Frontal cortex (tissue), 4 donors: ENCODE measurements at places on chromosomes 3 and 15. TPM values are rescaled to one million over a fixed set of nuclear protein-coding genes. Genes with fewer than 3 reads are reported as not detected.

DNA sequence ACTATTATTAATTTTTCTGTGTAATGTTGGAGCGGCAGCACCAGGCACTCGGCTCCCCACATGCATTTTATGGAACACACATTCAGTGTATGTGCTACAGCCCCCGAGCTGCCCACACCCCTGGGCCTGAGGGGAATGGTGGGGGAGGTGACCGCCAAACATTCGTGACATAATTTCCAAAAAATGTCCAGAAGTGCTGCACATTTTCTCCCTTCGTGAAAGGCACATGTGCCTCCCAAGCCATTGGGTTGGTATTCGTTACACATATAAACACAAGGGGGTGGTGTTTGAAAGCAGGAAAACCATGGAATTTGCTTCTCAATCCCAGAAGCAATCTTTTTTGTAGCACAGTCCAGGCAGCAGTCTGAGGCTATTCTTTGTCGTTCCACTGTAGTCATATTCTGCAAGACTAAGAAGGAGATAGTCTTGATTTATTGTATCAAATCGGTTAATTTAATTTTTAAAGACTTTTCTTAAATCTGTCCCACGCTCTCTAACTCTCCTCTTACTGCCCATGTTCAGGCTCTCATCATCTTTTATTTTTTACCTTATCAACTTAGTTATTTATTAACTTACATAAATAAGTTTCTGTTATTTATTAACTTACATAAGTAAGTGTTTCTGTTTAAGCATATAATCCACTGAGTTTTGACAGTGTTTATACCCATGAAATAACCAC lies 39.2 kb upstream of the POLR2M start:
- DNase-seq, result peak; percentile 24

HYPK gene
- 5.7 TPM for total RNA-seq

ERICH6 gene
- total RNA-seq, result under 0.01 TPM

GRCh38 chr3:121834157-121834670 lies 646 bp downstream of the IQCB1 start:
- peak; percentile 12 for DNase-seq

GRCh38 chr15:69784798-69785566 lies 312.7 kb downstream of the TLE3 start:
- DNase-seq, result no peak

EFCC1 gene
- total RNA-seq, result 0.41 TPM

- DNase-seq, result no peak
Observed at GRCh38 chr15:48175126-48175525, 3.0 kb downstream of the MYEF2 start.

DNA sequence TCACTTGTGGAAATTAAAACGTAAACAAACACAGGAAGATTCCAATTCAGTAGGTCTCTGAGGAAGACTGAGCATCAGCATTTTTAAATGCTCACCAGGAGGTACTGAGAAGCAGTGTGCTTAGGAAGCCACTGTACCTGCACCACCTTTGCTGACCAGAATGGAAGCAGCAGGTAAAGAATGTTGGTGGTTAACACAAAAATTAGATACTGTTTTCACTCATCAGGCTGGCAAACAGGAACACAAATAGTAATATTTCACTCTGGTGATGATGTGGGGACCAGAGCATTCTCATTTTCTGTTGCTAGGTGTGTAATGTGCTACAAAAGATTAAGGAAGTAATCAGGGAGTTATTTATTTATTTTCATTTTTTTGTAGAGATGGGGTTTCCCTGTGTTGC lies 29.9 kb upstream of the GHSR start:
- DNase-seq, result no peak

DNA sequence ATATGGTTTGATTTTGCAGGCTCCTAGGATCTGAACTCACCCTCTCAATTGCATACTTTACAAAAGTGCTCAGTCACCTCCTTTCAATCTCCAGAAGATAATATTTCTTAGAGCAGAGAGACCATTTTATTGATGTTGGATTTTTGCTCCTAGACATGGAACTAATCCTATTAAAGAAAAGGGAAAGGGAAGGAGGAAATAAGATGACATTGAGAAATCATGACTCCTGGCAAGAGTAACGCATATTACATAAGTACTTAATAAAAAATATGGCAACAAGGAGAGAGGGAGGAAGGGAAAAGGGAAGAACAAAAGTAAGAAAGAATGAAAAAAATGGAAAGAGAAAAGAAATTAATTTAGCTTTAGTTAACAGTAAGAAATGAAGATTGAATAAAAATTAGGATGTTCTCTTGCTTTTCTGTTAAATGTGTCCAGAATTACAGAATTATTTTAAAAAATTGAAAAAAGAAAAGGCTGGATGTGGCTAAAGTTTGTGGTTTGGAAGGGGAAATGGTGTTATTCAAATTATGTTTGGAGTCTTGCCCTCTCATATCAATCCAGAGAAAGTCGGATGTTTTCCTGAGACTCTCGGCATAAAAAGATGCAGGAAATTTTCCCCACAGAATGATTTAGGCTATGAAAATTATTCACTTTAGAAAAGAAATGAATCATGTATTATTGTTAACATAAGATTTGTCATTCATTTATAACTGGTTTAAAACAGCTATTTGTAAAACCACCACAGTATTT lies 474.0 kb downstream of the FGF12 start:
- DNase-seq, result no peak

GRCh38 chr3:38837358-38837757 lies 21.3 kb upstream of the SCN10A start:
- DNase-seq, result no peak

IGDCC3 gene
- total RNA-seq, result 6.9 TPM

DNA sequence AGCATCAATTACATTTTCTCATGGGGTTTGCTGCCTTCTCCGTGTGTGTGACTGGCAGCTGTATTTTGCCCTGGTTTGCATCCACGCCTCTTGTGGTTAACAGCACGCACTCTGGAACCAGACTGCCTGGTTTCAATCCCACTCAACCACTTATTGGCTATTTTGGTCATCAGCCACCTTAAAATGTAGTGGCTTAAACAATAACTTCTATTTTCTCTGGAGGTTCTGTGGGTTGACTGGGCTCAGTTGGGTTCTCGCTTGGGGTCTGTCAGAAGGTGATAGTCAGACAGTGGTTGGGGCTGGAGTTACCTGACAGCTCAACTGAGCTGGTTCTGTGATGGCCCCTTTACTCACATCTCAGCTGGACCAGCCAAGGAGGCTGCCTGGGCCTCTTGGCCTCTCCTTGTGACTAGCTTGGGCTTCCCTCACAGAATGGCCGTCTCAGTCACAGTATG lies 36.8 kb downstream of the EHD4 start:
- DNase-seq, result no peak

PLA2G4E gene
- not detected for total RNA-seq

B3GNT5 gene
- 19.2 TPM for total RNA-seq

DNA sequence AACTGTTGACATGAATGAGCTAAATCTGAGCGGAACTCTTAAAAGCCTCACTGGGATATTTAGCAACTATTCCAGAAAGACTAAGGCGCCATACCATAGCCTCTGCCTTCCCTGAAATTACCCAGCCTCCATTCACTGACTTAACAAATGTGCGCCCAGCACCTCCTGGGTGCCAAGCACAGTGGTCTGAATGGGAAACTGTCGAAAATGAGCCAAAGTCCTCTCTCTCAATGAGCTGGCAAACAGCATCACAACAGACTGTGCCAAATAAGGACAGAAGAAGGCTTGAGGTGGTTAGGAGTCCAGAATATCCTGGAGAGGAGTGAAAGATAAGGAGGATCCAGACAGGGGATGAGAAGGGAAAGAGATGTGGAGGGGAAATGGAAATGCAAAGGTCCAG lies 332.4 kb downstream of the MAGI1 start:
- DNase-seq, result no peak

CAMP gene
- total RNA-seq, result not detected

DNA sequence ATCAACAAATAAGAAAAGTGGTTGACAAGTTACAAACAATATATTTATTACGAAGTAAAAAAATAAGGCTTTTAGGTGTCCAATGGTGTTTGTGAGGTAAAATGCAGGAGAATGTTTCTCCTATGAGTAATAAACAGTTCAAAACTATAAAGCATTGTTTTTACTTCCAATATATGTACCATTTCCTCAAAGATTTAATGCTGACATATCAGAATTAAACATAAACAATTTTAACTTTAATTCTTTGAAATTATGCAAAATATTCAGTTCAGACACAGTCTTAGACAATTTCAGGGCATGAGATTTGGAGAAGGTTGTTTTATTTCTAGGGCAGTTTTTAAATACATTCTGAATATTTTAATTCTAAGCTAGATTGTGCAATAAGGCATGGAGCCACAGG lies 602.5 kb upstream of the DPPA4 start:
- DNase-seq, result no peak

- DNase-seq, result no peak
Observed at GRCh38 chr3:101466465-101467309, 46.3 kb downstream of the SENP7 start.

DNA sequence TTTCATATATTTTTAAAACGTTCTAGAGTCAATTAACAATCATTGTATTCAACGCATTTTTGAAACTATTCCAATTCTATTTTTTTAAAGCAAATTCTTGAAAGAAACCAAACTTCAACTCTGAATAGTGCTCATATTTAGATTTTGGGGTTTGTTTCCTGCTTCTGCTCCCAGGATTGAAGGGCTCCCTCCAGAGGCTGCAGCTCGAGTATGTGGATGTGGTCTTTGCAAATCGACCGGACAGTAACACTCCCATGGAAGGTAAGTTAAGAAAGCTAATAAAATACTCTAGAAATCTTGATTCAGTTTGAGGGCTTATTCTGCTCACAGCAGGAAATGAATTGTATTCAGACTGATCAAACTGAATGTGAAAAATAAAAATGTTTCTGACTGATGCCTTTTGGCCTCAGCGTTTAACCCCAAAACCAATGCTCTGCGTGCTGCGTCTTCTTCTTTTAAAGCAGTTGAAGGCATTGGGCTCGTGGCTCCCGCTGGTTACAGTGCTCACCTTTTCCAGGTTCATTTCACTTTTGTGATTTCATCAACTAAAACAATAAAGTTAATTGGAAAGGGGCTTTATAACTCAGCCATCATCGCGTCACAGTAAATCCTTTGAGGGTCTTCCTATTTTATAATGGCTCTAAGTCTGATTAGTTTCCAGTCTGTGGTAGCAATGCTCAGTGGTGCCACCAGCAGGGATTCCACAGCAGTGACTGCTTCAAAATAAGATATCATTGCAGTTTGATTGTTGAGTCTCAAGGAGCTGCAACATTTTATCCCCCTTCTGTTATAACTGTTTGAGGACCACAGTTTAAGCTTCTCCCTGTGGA lies 80.1 kb downstream of the SSR3 start:
- no peak for DNase-seq

DNA sequence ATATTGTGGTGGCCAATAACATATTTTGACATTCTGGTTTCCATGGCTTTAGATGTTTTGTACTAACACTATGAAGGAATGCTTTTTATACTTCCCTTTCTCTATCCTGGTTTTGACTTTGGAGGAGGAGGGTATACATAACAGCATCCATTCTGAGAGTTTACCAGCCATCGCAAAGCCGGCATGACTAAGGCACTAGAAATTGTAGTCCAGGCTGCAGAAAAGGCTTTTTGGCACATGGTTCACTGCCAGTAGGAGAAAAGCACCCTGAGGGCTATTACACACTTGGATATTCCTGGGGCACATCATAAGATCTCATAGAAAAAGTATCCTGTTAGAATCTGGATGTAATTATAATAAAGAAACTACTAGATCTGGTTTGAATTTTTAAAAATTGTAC lies 101.8 kb downstream of the STT3B start:
- DNase-seq, result no peak

DNA sequence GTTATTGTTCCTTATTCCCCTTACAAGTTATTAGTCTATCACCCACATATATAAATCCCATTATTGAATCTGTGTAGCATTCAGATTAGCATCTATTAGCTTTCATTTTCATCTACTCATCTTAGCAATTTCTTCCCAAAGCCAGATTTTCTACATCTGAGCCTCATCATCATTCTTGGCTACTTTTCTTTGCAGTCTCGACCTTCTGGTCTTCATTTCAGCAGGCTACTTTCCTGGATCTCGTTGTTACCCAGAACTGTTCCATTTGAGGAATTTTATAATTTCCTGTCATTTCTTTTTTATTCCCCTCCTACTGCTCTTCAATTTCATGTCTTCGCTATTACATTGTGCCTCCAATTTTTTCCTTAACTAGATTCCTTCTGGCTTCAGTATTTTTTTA lies 51.8 kb downstream of the SPRED1 start:
- DNase-seq, result no peak

- DNase-seq, result no peak
Observed at GRCh38 chr3:111068574-111068973, 3.0 kb upstream of the NECTIN3 start.

DNA sequence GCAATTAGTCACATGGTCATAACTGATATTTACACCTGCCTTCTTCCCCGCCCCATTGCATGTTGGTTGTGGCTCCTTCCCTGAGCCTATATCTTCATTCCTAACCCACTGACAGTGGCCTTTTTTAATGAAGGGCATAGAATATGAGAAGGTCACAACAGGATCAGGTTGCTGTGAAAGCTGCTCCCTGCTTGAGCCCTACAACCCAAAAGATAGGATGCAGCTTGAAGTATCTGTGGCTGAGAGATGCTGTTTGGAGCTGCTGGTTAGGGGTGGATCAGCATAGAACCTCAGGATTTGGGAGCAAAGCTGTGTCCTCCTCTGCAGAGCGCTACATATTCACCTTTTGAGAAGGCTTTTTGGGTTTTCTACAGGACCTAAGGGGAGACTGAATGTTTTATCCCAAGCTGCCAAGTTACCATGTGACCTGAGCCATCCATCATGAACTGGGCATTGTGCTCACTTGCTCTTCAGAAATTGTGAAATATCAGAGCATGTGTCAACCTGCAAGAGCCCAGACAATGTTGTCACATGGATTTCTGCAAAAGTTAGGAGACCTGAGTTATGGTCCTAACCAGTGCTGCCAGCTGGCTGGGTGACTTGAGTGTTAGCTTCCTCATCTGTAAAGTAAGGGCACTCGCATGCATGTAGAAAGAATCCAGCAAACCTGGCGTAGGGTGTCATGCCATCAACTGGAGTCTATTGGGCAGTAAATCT lies 49.8 kb upstream of the ARL8B start:
- no peak for DNase-seq

- no peak for DNase-seq
Observed at GRCh38 chr3:19885468-19885867, 48.5 kb downstream of the EFHB start.

DNA sequence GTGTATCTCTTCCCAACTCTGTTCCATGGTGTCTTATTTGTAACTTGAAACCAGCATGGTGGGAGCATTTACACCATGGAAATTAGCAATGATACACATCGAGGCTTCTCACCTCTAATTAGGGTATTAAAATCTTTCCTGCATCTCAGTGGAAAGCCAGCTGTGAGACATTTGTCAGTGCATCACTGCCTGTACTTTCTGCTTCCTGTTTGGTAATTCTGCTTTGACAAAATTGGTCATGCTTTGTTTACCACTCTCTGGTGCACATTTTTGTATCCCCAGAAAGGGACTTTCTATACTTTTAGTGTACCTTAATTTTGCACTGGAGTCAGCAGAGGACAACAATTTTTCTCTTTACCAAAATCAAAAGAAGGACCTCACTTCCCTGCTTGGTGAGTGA lies 402.1 kb downstream of the PDCD6IP start:
- DNase-seq, result no peak

- no peak for DNase-seq
Observed at GRCh38 chr3:147387291-147387884, 19.0 kb downstream of the ZIC4 start.

- no peak for DNase-seq
Observed at GRCh38 chr3:109803274-109803673, 465.9 kb upstream of the DPPA4 start.

- DNase-seq, result no peak
Observed at GRCh38 chr3:60160111-60160821, 1091.0 kb downstream of the FHIT start.

SCN5A gene
- total RNA-seq, result 1.2 TPM

- DNase-seq, result no peak
Observed at GRCh38 chr3:32177702-32178198, 60.7 kb upstream of the CMTM8 start.

GRCh38 chr3:153247331-153248330 lies 85.6 kb downstream of the RAP2B start:
- no peak for DNase-seq
